ENCODE measurements at places on chromosomes 16 and 17. TPM values are rescaled to one million over a fixed set of nuclear protein-coding genes. Genes with fewer than 3 reads are reported as not detected.

DNA sequence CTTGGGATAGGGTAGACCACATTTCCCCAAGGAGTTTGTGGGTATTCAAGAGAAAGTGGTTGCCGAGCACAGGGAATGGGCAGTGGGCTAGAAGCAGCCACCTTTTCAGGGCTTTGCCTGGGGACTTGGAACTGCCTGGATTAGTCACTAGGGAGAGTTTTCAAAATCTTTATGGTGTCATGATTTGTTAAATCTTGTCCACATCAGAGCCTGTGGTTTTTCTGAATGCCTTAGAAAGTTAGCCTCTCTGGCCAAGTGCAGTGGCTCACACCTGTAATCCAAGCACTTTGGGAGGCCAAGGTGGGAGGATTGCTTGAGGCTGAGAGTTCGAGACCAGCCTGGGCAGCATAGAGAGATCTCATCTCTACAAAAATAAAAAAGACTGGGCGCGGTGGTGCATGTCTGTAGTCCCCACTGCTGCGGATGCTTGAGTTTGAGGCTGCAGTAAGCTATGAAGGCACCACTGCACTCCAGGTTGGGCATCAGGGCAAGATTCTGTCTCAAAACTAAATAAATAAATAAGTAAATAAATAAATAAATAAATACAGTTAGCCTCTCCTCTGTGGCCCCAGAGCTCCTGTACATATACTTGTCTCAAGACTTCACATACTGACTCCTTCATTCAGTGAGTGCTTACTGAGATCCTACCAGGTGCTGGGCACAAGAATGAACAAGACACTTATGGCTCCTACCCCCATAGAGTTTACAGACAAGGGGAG, 76.3 kb upstream of the HNF1B start:
- DNase-seq = no peak

DNA sequence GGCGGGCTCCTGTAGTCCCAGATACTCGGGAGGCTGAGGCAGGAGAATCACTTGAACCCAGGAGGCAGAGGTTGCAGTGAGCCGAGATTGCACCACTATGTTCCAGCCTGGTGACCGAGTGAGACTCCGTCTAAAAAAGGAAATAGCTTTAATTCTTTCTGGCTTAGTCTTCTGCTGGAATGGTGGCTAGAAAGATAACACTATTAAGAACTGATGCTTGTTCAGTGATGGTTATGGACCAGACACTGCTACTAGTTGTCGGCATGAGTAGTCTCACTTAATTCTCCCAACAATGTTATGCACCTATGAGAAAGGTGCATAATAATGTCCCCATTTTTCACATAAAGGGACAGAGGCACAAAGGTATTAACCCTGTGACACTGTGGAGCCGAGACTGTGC, 188.7 kb downstream of the HS3ST3A1 start:
- no peak for DNase-seq

The KRTAP1-3 gene
- total RNA-seq = not detected

The GNGT2 gene
- total RNA-seq = 2.8 TPM

The ALOX15B gene
- 3.5 TPM for total RNA-seq
